ENCODE measurements at places on chromosomes 2 and 18. TPM values are rescaled to one million over a fixed set of nuclear protein-coding genes. Genes with fewer than 3 reads are reported as not detected.

DNA sequence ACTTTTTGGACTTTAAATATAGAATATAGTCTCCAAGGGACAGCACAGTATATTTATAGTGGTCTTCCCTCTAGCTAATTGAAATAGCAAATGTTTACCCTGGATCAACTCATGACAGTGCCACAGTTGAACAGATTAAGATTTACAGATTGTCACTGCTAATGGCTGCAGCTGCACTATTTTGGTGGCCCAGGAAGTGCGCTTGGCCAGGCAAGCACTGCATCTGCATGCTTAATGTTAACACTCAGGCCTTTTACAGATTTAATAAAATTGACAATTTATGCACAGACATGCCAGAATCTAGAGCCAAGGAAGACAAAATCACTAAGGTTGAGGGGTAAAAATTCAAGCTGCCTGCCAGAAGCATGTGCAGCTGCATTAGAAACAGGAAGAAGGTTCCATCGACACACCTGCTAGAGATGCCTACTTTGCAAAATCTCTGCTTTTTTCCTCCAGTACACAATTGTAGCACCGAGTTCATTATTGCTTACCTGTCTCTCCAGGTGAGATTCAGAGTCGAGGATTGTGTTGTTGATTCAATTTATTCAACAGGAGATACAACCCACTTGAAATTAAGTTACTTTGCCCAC, 1042.3 kb upstream of the NRXN1 start:
- DNase-seq: no peak

- no peak for DNase-seq
Measured at GRCh38 chr2:179595284-179595683, 266.1 kb downstream of the ZNF385B start.

- DNase-seq: no peak
Measured at GRCh38 chr2:38171208-38171855, 95.4 kb upstream of the CYP1B1 start.

DNA sequence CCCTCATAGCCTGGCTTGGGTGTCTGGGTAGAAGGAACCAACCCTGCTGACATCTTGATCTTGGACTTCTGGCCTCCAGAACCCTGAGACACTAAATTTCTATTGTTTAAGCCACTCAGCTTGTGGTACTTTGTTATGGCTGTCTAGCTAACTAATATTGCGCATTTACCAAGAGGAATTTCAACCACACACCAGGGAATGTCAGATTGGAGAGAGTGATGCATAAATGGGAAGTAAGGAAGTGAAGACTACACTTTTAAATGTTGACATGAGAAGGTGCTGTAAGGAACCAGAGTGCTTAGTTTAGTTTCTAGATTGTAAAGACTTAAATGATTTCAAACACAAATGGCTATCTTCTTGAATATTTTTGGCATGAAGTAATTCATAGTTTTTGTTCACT, 98.9 kb upstream of the ITGB6 start:
- no peak for DNase-seq

- DNase-seq: no peak
Measured at GRCh38 chr2:38155015-38155414, 79.1 kb upstream of the CYP1B1 start.

- DNase-seq: no peak
Measured at GRCh38 chr18:61368001-61368400, 34.8 kb downstream of the CDH20 start.

DNA sequence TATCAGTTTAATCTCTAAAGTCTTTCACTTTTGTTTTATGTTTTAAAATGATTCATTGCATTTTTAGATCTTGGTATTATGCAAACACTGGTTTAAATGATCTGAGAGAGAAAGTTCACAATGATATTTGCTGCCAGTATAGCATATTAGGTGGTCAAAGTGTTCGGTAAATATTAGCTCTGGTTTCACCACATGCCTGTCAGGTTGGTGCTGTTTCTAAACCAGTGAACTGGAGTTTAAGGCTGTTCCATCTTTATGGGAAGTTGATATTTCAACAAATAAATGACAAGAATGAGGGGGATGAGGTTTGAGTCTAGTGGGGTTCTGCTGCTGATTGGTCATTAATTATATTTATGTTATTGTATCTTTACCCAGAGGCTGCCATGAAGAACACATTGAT, 436.4 kb downstream of the DCDC2C start:
- no peak for DNase-seq

DNA sequence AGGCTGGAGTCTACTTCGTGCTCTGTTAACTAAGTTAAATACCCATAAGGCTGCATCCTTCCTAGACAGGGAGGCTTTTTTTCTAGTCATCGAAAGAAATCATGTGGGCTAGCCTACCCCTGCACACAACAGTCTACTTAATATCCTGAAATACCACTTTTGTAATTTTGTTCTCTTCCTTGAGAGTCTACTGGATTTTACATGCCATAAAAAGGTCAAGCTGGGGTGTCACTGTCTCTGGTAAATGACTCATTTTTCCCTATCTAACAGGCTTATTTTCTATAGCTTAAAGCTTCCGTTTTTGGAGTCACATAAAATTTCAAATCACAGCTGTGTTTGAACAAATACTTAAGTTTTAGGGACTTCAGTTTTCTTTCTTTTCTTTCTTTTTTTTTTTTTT, 10.7 kb upstream of the STAM2 start:
- no peak for DNase-seq

- DNase-seq: no peak
Measured at GRCh38 chr2:189213250-189213649, 33.7 kb upstream of the COL5A2 start.

GRCh38 chr2:68319398-68320117, at the start of gene CNRIP1:
CNRIP1 (minus strand) TSS chr2:68319949; CDS start chr2:68319400, 549 bp downstream.
- DNase-seq: no peak

GRCh38 chr2:48287976-48288375, 242.0 kb upstream of the STON1 start:
- DNase-seq: no peak

GRCh38 chr2:123512547-123512946, 512.5 kb upstream of the CNTNAP5 start:
- no peak for DNase-seq

DNA sequence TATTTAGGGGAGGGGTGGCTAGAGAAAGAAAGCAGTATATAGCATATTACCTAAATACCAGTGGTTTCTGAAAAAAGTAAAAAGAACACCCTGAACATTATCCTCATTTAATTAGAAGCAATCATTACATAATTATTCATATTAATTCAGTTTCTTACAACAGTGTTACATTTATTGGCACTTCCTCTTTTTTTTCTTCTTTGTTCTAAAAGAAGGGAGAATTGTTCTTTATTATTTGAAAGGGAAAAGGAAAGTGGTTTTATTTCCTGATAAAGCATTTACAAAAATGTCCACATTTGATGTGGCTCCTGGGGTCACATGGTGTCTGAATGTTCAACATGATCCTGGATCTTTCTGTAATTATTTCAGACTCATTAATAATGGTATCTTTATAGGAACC, 254.9 kb upstream of the ZEB2 start:
- no peak for DNase-seq

GRCh38 chr18:2985628-2986027, 27.3 kb downstream of the LPIN2 start:
- no peak for DNase-seq

GRCh38 chr18:36821681-36822080, 7.1 kb downstream of the TPGS2 start:
- DNase-seq: no peak

GRCh38 chr2:133690780-133691179, 122.5 kb upstream of the NCKAP5 start:
- no peak for DNase-seq

GRCh38 chr2:142745691-142746090, 131.8 kb upstream of the KYNU start:
- DNase-seq: no peak

DNA sequence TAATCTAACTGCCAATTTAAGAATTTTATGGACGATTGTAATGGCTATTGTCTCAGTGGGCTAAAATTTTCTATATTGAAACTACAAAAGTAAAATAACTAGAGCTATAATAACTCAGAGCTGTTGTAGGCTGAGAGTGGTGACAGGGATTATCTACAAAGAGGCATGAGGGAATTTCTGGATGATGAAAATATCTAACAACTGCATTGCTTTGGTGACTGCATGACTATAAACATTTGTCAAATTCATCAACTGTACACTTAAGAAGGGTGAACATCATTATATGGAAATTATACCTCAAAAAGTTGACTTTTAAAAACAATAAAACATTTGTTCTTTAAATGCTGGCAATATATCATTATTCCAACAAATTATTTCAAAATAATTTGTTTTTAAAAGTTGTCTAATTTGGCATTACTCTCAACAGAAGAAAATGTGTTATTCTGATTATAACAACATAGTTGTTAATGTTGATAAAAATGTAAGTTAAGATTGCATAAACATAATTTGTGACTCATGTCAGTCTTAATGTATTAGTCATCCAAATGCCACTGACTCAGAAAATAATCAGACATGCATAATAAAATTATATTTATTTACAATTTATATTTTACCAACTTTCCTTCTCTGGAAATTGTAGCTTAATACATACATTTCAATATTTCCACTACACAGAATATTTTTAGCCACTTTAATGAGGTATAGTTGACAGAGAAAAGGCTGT, 865.1 kb upstream of the VRK2 start:
- no peak for DNase-seq

DNA sequence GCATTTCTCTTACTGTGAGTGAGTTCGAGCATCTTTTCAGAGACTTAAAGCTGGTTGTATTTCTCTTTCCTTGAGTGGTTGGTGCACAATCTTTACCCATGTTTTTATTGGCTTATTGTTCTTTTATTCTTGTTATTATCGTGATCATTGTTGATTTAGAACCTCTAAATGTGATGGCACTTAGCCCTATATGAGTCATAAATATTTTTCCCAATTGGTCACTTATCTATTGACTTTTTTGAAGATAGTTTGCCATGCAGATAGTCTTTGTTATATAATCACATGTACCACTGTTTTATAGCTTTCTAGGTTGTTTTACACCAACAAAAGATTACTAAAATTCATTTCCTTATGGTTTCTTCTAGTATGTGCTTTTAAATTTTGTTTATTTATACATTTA, 141.6 kb upstream of the MSH6 start:
- no peak for DNase-seq

DNA sequence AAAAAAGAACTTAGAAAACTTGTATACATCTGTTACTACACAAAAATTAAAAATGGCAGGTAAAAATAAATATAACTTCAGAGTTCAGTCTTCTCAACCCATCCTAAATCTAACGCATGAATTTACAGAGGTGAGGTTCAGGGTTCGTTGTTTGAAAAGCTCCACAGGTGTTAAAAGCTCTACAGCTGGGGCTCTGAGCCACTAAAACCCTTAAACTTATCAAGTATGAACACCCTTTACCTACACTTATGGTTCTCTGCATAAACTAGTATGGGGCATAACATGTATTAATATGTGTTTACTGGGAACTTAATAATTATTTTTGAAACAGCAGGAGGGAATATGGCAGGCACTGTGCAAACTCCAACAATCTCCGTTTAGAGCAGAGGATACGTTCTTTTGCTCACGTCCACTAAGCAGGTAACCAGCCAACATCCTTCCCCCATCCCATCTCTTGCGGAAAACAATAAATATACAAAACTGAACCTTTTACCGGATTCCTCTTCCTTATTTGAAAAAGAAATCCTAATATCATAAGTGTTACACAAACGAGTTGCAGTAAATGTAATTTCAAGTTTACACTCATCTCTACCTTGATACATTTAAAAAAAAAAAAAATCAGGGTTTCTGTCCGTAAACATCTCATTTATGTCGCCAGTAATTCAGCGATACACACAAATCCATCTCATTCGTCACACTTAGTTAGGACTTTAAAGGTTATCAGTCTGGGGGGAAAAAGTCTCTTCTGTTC, 1.3 kb downstream of the PIAS2 start:
- DNase-seq: no peak

DNA sequence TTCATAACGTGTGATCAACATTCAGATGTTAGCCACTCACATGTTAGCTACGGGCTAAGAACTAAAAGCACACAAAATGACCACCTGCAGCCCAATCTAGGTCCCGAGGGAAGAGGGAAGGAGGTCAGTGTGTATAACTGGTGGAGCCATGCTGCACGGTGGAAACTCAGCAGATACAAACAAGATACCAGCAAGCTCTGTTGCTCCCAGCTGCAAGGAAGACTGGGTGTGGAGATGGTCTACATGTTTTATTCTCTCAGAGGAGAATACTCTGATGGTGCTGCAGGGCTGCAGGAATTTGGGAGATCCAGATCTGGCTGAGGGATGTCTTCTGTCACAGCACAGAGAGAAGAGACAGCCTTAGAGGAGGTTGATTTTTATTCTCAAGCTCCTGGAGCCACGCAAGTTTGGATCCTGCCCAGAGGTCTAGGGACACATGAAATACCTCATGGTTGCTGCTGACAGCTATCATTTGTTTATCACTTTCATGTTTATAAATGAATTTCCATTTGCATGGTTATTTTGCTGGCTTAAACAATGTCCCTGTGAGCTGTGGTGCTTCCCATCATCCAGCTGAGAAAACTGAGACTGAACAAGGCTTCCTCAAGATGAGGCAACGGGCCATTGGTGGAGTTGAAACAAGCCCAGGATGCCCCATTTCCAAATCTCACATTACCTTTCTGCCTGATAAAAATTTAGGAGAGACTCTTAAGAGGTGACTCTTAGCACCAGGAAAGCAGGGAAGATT, 30.9 kb downstream of the RNF144A start:
- no peak for DNase-seq

DNA sequence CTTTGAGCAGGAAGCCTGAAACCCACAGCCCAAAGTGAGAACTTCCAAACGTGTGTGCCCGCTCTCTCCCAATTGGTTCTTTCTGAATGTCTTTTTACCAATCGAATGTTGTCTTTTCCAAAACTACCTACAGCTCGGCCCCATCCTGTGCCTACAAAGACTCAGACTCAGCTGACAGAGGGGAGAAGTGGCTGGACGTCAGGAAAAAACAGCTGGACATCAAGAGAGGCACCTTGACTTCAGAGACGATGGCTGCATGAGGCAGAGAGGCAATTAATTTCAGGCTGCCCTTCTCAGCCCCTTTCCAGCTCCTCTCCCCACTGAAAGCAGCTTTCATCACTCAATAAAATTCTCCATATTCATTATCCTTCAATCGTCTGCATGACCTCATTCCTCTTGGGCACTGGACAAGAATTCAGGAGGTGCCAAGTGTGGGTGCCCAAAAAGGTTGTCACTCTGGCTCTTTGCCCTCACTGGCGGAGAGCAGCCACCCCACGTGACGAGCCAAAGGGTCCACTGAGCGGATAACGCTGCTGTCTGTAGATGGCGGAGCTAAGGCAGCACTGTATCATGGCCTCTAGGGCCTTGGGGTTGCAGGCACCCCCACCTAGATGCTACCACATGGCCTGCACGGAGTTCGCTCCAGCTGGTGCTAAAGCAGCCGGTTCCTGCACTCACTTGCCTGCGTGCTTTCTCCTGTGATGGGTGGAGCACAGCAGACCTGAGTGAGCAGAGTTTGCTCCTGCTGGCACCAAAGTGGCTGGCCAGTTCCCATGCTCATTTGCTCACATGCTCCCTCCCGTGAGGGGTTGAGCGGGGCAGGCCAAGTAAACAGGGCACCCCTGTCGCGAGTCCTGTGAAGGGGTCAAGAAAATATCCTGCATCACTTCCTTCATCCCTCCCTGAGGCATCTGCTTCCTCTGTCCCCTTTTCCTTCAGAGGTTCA, 37.9 kb downstream of the FAM210A start:
- no peak for DNase-seq

GRCh38 chr2:135975702-135976101, 9.7 kb downstream of the DARS1 start:
- DNase-seq: no peak

The ASNSD1 gene
- total RNA-seq: 39.9 TPM

The CD28 gene
- not detected for total RNA-seq

The DSC3 gene
- 3.3 TPM for total RNA-seq

The ANAPC1 gene
- total RNA-seq: 46.3 TPM

The CPSF3 gene
- 39.0 TPM for total RNA-seq

The AMER3 gene
- total RNA-seq: not detected

The PCARE gene
- not detected for total RNA-seq

The FAM228A gene
- not detected for total RNA-seq
